Stimulated activated CD4-positive, alpha-beta T cell treated with anti-CD3 and anti-CD28 coated beads, Interleukin-1b, Interleukin-23, amount 100 ng/mL, for 24 hours (primary cell): ENCODE measurements at places on chromosomes 13 and 19.
A peak's percentile ranks its signal among the peaks of the same experiment; 100 is the strongest.

- DNase-seq = peak; percentile 57
Observed at GRCh38 chr19:48510421-48511268, 990 bp downstream of the LMTK3 start.

DNA sequence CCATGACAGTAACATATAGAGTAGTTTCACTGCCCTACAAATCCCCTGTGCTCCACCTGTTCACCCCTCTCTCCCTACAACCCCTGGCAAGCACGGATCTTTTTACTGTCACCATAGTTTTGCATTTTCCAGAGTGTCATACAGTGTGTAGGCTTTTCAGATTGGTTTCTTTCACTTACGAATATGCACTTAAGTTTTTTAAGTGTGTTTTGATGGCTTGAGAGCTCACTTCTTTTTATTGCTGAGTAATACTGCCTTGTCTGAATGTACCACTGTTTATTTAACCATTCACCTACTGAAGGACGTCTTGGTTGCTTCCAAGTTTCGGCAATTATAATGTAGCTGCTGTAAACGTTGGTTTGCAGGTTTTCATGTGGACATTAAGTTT is 175.1 kb downstream of the ITGBL1 start:
- DNase-seq = no peak

- no peak for DNase-seq
Observed at GRCh38 chr19:15124572-15125231, 17.5 kb downstream of the SYDE1 start.

GRCh38 chr13:29664591-29664990 is 69.1 kb upstream of the SLC7A1 start:
- DNase-seq = no peak

GRCh38 chr19:7788178-7788932 is 25.3 kb downstream of the CLEC4M start:
- DNase-seq = no peak

DNA sequence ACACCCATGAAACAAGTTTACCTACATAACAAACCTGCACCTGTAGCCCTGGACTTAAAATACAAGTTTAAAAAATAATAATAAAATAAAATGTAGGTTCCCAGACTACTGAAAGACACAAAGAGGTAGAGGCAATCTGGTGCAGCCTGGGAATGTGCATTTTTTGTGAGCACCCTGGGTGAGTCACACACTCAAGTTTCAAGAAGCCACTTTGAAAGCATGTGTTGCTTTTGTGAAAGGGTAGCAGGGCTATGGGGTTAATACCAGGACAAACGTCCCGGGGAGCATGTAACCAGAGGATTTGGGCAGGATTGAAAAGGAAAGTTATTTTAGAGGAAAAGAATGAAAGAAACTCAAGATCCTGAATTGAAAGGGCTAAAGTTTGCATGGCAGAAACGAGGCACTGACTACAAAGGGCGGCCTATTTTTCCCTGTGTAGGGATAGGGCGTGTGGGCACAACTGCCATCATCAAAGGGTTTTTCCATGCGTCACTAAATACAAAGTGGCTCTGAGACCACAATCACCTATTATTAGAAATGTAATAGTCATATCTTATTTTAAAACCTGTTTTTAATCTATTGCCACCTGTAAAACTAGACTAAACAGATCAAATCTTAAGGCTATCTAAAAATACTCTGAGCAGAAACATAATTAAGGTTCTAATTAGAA is 314.9 kb downstream of the COG6 start:
- no peak for DNase-seq

GRCh38 chr19:41569481-41570150 is 6.3 kb upstream of the CEACAM21 start:
- DNase-seq = no peak

DNA sequence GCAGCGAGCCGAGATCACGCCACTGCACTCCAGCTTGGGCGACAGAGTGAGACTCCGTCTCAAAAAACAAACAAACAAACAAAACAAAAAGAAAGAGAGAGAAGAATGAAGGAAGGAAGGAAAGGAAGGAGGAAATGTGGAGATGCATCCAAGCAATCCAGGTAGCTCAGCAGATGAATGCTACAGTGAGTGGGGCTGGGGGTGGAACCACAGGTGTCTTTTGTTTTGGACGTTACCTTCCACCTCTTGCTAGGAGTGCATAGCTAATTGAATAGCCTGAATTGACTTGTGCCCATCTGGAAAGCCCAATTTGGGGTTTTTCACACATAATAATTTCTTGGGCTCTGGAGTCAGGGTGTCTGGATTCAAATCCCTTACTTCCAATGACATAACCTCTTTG is 66.0 kb upstream of the GTF3A start:
- DNase-seq = no peak

DNA sequence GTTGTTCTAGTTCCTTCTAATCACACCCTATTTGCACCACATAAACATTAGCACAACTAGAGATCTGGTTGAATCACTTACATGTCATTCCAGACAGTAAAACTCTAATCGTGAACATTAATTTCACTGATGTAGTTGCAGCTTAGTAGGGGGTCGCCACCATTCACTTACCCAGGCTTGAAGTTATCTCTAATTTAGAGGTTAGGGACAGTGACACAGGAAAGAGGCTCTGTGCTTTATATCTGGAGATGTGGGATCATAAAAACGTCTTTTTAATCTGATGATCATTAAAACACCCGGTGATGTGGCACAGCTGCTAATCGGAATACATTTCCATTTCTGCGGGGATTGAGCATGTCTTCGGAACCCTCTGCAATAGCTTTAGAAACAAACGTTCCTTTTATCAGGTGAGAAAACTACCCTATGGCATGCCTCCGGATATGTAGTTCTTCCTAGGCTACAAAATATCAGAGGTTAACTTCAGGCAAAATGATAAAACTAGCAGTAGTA is 523.0 kb downstream of the MYO16 start:
- no peak for DNase-seq

- no peak for DNase-seq
Observed at GRCh38 chr13:30435911-30436451, 13.7 kb downstream of the UBE2L5 start.

GRCh38 chr19:9075064-9075949 is 11.6 kb upstream of the OR1M1 start:
- no peak for DNase-seq

DNA sequence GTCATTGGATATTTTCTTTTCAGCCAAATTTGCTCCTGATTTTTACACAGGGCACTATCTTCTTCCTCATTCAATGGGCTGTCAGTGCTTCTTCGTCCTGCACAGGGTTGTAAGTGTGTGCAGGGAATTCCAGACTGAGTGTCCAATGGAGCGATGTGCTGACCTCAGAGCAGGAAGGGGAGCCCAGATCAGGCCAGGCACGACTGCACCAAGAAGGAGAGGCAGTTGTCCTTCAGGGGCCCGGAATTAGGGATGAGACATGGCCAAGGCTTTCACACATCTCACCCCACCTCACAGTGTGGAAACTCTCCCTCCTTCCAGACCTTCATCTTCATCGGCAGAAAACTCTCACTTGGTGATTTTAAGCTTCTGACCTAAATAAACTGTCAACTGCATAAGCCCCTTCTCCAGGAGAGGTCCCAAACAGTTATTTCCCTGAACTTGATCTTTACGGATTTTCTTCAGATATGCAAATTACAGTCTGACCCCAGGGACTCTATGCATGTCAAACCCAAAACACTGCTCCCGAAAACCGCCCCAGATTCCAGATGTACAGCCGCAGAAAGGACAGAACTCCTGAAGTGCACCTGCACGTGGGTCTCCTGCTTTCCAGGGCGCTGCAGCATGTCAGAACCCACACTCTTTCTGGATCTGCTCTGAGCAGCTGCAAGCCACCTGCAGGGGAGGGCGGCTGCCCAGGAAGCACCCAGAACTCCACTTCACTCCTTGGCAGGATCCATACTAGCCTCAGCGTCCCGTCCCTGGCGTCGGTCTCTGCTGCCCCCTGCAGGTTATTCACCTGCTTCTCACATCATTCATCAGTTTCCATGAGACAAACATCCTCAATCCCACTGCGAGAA is 625 bp upstream of the ZNF20 start:
- peak; percentile 73 for DNase-seq

DNA sequence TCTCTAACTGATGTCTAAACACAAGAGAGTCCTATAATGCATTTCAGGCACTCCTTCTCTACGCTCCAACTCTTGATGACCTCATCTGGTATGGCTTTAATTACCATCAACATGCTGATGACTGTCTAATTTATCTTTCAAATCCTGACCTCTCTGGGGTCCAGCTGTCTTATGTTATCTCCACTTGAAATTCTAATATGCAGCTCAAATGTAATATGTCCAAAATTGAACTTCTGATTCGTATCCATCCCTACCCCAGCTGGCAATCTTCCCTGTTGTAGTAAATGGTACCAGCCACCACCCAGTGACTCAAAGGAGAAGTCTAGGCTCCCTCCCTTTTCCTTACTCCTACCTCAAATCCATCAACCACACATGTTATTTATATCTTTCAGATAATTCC is 288.0 kb upstream of the SLC10A2 start:
- no peak for DNase-seq

DNA sequence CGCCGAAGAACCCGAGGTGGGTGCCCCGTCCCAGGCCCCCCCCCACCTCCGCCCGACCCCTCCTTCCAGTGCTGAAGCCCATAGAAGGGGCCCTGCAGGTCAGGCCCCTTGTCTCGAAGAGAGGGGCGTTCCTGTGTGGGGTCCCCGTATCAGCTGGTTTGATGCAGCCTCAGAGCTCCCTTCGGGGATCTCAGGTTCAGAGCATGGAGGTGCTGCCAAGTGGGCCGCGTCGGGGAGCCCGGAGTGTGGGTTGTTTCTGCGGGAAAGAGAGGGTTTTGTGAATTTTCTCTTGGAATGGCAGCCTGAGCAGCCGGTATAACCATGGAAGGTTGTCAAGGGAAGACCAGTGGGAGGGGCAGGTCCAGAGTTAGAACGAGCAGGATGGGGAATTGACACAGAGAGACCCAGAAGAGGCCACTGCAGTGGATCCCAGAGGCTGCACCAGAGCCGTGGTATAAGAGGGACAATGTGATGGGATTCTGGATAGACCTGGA is 384 bp downstream of the TRAPPC2B start:
- DNase-seq = no peak

GRCh38 chr13:110564472-110564985 is 3.0 kb upstream of the RAB20 start:
- no peak for DNase-seq

DNA sequence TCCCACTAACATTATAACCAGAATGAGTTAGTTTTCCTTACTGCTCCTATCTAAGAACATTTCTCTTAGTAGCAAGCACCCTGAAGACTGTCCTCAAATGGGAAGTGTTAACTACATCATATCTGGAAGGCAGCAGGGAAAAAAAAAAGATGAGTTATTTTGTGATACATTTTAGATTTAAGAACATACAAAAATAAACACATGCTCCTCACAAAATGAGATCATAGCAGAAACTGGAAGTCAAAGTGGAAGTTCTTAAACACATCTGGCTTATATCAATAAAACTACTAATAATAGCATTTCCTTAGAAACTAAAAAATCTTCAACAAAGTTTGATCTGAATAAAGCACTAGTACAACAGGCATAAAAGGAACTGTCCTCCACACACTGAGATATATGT is 70.4 kb downstream of the SLITRK6 start:
- DNase-seq = no peak

GRCh38 chr19:29893606-29894284 is 48.3 kb upstream of the URI1 start:
- DNase-seq = no peak

DNA sequence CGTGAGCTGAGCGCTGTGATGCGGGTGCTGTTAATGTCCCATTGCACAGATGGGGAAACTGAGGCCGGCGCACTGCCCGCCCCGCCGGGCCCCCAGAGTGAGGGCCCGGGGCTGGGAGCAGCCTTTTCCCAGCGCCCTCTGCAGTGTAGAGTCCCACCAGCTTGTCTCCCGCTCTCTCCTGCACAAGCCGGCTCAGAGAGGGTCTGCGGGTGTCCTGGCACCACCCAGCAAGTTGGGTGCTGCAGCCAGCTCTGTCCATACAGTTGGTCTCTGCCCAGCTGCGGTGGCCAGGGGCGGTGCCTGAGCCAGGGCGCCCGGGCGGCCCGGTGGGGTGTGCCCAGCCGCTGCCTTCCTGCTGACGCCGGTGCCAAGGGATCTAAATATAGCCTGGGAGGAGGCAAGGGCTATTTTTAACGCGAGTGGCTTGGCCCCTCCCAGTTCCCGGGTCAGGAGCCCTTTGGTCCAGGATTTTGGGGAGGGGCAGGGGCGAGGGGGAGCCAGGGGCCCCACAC is 19.3 kb downstream of the GADD45B start:
- DNase-seq = no peak

GRCh38 chr13:77328819-77329132 is 1.9 kb upstream of the MYCBP2 start:
- DNase-seq = no peak

DNA sequence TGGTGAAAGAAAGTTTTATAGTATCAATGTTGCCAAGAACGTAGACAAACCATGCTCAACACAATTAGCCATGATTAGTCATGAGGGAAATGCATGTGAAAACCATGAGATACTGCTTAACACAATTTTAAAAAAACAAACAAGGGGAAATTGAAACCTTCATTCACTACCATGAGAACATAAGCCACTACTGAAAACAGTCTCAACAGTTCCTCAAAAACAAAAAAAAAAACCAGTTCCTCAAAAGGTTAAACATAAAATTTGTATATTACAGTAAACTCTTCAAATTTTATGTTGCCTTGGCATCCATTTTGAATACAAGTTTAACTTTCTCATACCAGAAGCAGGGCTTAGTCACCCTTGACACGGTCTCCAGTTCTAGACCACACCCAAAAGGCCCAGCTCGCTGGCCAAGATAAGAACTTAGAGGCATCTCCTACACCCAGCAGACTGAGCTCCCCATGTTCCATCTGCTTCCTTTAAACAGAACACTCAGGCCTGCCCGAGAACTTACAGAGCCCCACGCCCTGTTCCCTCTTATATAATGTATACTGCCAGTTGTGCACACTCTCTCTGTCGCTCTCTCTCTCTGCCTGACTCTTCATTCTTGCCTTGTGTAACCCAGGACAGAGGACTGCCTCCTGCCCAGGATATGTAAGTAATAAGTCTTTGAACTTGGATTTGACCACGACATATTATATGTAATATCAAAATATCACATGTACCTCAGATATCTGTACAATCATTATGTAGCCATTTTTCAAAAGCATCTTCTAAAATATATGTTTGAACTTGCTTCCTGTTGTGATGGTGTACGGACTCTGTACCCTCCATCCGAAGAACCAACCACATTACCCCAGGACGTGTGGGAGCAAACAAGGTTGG is 67.4 kb downstream of the STK24 start:
- no peak for DNase-seq

DNA sequence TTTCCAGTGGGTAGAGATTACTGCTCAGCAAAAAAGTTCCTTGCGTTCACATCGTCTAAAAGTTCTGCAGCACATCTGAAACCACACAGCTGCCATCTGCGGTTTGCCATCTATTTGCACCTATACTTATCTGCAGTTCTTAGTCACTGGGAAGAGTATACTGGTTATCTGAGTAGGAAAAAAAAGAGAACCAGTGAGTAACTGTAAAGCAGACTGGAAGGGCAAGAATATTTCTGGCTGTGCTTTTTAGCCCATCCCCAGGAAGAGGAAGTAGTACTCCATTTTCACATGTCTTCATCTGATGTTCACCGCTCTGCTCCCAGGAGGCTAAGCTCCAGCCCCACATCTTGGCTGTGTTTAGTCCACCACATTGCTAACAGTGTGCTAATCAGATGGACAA is 35.6 kb downstream of the EFNB2 start:
- DNase-seq = no peak
